ENCODE measurements at places on chromosomes 12 and 14.

DNA sequence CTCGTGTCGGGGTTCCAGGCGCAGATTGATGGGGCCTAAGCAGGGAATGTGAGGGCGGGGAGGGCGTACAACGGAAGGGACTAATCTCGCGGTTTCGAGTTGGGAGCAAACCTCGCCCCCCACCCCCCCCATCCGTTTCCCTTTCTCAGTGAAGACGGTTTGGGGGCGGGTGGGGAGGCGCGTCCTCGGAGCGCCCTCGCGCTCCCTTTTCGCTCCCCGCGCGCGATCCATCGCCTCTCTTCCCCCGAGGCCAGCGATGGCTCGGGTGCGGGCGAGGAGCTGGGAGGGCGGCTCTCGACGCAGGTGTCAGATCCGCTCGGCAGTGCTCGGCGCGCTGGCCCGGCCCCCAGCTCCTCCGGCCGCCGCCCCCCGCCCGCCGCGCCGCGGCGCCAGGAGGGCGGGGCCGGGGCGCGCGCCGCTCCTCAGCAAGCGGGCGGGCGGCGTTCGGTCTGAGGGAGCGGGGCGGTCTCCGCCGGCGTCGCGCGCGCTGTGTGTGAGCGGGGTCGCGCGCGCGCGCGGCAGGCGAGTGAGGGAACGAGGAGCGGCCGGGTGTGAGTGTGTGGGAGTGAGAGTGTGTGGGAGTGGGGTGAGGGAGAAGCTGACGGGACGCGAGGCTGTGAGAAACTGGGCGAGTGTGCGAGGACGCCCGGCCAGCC lies at the start of gene RIMKLB:
Gene RIMKLB (plus strand): TSS at position 516 of the 656 bp plus-strand sequence. CDS start 15,876 bp downstream, outside the sequence.
- peak; percentile 88 for DNase-seq

DNA sequence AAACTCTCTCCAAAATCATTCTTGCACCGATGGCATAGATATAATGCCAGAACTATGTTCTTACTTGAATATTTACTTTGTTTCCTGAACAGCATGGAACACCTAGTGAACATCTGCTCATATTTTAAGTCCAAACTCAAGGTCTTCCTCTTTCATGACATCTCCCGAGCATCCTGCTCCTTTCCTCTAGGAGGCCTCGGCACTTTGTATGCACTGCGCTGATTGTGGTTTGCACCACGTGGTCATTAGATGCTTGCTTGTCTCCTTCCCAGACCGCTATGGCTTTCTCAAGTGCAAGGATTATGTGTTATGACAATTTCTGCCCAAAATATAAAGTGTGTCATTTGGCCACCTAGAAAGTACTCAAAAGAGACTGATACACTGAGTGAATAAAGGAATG lies 912.0 kb downstream of the GALC start:
- no peak for DNase-seq

DNA sequence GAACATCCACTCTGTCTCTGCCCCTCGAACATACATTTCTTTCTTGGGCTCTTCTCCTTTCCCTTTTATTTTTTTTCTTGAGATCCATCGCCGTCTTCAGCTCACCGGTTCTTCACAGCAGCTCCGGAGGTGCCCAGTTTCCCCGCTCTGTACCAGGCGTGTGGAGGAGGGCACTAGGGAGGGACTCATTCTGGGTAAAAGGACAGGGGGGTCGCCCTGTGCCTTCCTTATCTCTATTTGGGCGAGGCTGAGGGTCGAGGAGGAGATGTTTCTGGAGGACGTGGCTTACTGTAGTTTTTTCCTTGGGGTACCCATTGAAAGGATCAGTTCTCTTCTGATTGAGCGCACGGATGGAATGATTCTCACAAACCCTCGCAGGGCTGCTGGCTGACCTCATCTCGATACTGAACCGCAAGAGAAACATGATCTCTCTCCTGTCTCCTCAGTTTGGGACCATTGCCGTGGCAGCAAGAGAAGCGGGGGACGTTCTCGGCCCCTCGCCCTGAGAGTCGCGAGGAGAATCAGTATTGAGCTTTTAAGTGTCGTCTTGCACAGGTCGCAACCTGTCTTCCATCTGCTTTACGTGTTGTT lies 386 bp downstream of the LIN52 start:
- DNase-seq, result peak; percentile 4

- no peak for DNase-seq
Observed at GRCh38 chr12:54068418-54069070, 14.9 kb downstream of the HOXC4 start.

- no peak for DNase-seq
Observed at GRCh38 chr12:18139254-18139653, 49.3 kb upstream of the RERGL start.

DNA sequence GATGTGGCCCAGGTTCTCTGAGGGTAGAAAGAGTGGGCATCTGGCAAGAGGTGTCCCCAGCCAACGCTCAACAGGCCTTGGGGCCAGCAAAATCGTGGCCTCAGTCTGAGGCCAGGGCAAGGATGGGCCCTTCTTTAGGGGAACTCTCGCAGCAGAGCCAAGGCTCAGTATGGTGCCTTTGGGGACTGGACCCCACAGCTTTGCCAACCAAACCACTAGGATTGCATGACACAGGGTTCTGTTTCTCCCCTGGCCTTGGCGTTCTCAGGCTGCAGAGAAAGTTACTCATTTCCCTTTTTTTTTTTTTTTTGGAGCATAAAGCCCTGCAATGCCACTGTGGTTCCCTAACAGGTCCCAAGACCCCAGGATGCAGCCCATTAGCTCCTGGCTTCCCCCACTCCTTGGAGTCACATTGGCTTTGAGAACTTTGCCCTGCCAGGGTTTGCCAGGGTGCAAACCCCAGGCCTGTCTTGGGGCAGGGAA lies 100.6 kb downstream of the LGMN start:
- DNase-seq, result no peak

DNA sequence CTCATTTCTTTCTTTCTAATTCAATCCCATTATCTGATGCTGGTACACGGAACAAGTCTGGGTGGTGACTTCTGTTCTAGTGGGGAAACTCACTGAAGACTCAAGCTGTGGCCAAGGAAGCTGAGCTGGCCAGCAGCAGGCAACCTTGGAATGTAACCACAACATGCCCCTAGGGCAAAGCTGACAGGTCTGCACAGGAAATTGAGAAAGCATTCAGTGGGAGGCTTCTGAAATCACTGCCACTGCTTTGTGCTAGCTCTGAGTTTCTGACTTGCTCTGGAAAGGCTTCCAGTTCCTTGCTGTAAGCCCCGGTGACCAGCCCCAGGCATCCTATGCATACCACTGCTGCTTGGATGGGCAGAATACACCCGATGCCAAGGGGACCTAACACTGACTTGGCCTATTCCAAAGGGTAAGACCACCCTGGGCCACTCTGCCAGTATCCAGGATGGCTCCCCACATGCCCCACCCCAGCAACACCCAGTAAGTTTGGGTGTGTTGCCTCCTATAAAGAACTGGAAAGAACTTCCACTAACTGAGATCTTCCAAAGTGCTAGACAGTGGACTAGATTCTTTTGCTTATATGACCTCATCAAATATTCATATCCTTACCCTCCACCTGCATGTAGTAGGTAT lies 84.5 kb upstream of the CDKN3 start:
- DNase-seq, result no peak
